ENCODE measurements at places on chromosomes 13 and 19. TPM values are rescaled to one million over a fixed set of nuclear protein-coding genes. Genes with fewer than 3 reads are reported as not detected.

DNA sequence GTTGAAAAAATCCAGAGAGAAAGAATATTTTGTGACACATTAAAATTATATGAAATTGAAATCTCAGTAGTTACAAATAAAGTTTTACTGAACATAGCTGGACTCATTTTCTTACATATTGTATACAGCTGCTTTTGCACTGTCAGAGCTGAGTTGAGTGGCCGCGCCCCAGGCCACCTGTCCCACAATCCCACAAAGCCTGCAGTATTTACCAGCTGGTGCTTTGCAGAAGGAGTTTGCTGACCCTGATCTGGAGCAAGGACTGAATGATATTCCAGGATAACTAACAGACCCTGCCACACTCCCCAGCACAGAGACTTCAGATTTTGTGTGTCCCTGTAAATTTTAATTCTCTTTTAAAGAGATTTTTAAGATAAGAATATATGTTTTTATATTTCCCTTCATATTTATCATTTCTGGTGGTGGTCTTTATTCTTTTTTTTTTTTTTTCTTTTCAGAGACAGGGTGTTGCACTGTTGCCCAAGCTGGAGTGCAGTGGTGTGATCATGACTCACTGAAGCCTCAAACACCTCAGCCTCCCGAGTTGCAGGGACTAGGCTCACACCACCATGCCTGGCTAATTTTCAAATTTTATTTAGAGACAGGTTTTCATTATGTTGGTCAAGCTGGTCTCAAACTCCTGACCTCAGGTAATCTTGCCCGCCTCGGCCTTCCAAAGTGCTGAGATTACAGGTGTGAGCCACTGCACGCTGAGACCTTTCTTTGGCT, 48.5 kb downstream of the TDRD12 start:
- no peaks in the 10 kb centered on the region for H3K27me3 ChIP-seq
- H3K4me3 ChIP-seq, result no peak overlapping the region

DNA sequence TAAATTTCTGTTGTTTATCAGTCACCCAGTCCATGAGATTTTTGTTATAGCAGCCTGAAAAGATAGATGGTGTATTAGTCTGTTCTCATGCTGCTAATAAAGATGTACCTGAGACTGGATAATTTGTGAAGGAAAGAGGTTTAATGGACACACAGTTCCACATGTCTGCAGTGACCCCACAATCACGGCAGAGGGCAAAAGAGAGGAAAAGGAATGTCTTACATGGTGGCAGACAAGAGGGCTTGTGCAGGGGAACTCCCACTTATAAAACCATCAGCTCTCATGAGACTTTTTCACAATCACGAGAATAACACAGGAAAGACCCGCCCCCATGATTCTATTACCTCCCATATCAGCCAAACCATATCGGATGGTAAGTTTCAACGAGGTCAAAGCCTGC, 309.2 kb downstream of the LIG4 start:
- no peaks in the 10 kb centered on the region for H3K27me3 ChIP-seq
- DNase-seq, result peak; percentile 12
- H3K36me3 ChIP-seq, result no peaks in the 10 kb centered on the region
- H3K4me1 ChIP-seq, result no peaks in the 10 kb centered on the region
- H3K4me3 ChIP-seq, result no peak overlapping the region
- no peak overlapping the region for H3K27ac ChIP-seq

The SWSAP1 gene
- total RNA-seq, result 1.4 TPM

The SLC1A5 gene
- total RNA-seq, result 372 TPM
